ENCODE measurements at places on chromosomes 1 and 21.

GRCh38 chr1:9654051-9654833 lies 2.7 kb downstream of the PIK3CD start:
- DNase-seq, result no peak

DNA sequence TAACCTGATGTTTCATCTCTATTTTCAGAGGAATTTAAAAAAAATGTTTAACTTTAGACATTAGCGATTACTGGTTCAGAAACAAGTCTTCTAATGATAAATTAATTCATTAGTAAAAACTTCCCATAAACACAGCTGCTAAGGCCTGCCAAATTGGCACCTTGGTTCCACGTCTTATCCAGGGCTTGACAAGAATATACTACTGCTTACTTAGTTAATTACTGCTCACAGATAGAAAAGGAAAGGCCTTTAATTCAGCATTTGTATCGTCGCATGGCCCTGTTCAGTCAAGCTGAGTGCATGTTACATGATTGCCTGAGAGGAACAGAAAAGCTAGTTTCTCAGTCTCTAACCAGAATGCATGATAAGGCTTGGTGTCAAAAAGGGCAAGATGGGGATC lies 84.6 kb downstream of the ADGRL2 start:
- no peak for DNase-seq

DNA sequence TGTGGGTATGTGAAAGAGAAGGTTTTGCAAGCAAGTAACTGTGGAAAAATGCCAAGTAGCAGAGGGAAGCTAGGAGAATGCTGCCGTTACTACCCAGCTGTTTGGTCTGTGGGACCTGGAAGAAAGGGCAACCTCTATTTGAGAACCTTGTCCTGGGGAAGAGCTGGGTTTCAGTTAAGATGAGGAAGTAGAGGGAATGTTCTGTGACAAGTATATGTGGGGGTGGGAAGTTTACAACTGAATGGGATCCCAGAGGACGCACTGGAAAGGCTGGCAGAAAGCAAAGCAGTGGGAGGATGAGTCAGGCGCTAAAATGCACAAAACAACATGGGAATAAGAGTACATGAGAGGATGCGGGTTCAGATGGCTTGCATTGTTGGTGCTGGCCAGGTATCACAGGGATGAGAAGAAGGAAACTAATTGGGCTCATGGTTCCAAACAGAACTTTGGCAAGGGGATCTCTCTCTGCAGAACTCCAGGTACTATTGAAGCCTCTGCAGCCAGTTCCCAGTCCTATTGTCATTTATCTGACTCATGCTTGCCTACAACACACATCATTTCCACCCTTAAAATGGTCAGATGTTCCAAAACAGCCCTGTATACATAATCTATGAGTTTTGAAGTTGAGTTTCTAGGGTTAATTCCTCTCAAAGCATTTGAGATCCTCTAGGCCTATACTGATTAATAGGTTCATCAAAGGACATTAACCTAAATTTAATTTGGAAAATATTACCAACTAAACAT lies 88.5 kb upstream of the VAV3 start:
- no peak for DNase-seq

DNA sequence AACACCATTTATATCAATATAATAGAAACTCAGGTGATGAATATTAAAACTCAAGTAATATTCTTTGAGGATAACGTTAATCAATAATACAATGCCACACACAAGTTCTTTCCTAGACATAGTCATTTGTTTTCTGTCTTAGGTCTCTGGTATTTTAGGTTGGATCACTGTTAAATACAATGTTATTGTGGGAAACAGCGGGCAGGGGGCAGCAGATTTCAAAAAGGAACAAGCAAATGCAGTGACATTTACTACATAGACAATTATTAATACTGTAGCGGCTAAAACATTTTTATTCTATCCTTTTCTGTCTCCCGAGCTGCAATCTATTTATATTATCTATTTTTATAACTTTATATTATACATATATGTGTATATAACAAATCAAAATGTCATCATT lies 186.4 kb upstream of the ZNHIT6 start:
- DNase-seq, result no peak

- DNase-seq, result no peak
Measured at GRCh38 chr1:204043680-204044079, 29.2 kb upstream of the SOX13 start.

- no peak for DNase-seq
Measured at GRCh38 chr1:37317870-37318467, 156.4 kb upstream of the ZC3H12A start.

DNA sequence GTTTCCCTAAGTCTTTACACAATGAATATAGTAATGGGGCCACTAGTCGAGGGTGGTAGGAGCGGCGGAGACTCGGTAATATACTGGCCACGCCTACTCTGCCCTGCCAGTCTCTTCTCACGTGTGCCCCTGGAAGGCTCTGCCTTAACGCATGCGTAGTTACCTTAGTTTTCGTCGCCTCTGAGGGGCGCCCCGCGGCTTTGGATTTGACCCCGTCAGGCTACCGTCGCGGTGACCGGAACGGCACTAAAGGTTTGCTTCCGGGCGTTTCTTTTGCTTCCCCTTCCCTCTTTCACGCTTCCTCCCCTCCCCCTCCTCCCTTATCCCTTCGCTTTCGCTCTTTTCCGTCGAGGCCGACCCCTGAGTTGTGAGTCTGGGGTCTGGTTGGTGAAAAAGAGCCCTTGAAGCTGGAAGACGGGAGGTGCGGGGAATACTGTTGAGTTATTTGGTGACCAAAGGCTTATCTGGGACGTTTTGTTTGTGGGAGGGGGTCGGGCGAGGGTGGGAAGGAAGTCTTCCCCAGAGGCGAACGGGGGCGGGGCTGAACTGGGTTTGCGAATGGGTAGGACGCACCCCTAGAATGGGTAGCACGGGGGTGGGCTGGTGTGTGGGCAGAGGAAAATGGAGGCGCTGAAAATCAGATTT lies at the start of gene SETDB1:
SETDB1 (plus strand) TSS at position 267 of the 645 bp plus-strand sequence. CDS start 1,352 bp downstream, outside the sequence.
- DNase-seq, result peak; percentile 81

- peak; percentile 93 for DNase-seq
Measured at GRCh38 chr1:58545591-58546519, 671 bp downstream of the OMA1 start.

DNA sequence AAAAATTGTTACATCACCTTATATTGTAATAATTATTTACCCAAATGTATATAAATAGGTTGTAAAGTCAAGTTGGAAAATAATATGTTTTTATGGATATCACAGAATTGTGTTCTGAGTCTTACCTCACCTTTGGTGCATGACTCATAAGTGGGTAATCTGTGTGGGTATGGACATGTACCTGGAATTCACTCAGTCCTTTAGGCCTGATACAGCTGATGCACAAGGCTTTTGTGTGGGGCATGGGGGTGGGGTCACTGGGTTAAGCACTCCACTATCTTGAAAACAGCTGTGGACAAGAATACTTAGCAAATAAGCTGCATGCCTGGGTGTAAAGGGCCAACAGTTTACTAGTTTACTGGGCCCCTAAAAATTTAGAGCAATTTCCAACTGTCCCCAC lies 34.4 kb downstream of the INKA2 start:
- DNase-seq, result no peak
